ENCODE measurements at places on chromosomes 16 and 17. TPM values are rescaled to one million over a fixed set of nuclear protein-coding genes. Genes with fewer than 3 reads are reported as not detected.

GRCh38 chr16:11232852-11233726 lies 22.9 kb downstream of the SOCS1 start:
- no peak for DNase-seq

DNA sequence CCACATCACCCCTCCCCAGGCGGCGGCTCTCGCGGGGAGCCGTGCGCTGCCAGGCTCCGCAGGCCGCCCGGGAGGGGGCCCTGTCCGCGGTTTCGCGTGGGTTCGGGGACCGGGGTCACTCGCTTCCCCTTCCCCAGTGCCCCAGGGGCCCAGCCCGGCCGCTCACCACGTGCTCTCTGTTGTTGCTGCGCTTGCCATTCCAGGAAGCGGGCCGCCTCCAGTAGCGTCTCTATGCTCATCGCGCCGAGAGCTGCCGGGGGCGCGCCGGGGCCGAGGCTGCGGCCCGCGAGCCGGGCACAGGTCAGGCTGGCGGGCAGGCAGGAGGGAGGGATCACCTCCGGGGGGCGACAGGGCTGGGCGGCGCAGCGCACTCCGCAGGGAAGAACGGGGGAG lies 390 bp downstream of the MNT start:
- no peak for DNase-seq

The GJD3 gene
- total RNA-seq, result not detected

- DNase-seq, result no peak
Observed at GRCh38 chr17:21674242-21674731, 18.0 kb upstream of the KCNJ18 start.

The GAST gene
- total RNA-seq, result not detected

The PTX4 gene
- total RNA-seq, result not detected

DNA sequence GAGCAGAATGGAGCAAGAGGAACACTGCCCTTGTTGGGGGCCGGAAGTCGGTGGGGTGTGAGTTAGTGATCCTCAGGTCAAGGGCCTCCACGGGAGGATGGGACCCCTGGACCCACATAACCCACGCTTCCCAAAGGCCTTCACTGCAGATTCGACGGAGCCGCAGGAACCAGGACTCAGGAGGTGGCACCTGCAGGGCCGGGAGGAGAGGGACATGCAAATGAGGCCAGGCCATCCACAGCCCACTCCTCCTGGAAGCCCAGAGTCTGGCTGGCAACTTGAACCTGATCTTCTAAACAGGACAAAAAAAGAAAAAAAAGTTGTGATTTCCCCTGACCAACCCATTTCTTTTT lies 299.9 kb downstream of the SOX9 start:
- no peak for DNase-seq

GRCh38 chr16:20952139-20952920 lies 51.8 kb downstream of the LYRM1 start:
- DNase-seq, result no peak

DNA sequence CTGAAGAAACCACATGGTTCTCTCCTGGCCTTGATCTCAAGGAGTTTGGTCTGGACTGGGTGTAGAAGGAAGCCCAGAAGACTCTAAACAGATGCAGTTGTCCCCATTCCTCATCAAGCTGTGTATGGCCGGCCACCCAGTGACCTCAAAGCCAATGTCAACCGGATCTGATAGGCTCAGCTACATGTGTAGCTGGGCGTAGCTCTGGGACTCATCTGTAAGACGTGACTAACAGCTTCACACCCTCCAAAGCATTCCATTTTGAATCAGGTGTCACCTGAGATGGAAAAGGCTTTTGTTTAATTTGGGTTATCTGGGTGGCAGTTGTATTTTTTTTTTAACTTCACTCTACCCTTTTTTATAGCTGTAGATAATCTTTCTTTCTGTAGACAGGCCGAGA lies 130.4 kb downstream of the ABCC12 start:
- no peak for DNase-seq

DNA sequence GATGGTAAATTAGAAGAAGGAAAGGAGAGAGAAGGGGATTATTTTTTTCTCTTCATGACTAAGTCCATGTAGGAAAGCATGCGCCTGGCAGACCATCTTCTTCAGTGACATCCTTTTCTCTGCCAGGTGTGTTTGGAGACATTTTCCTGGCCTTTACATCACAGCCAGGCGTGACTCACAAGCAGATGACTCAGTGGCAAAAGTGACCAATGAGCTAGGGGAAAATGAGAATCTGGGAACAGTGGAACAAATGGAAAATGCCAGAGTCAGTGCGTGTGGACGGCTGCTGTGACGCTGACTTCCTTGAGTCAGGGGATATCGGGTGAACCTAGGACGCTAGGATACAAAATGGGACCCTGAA lies 9.4 kb downstream of the KIAA0513 start:
- peak; percentile 44 for DNase-seq

DNA sequence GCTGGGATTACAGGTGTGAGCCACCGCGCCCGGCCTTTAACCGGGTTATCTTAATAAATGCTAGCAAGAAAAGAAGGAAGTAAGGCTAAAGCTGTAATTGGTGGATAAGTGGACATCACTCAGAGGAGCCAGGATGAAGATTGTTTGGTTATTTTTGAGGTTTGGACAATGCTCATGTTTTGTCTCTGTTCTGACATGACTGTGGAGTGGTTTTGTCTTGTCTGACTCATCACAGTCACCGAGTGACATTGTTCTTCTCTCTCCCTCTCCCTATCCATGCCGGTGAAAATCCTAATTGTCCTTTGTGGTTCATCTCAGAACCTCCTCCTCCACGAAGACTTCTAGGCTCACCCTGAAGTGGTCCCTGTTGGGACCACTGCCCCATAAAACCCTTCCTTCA lies 23.5 kb upstream of the GRIN2A start:
- no peak for DNase-seq

- DNase-seq, result no peak
Observed at GRCh38 chr16:81842564-81843242, 63.6 kb downstream of the PLCG2 start.

GRCh38 chr16:57358527-57359095 lies at the start of gene CCL22:
Gene CCL22, plus strand, starts transcription at chr16:57358783. Its CDS starts 34 bp downstream, at chr16:57358817.
- DNase-seq, result no peak

GRCh38 chr16:89779231-89779908 lies 37.1 kb downstream of the FANCA start:
- no peak for DNase-seq

The NEUROD2 gene
- 0.06 TPM for total RNA-seq

DNA sequence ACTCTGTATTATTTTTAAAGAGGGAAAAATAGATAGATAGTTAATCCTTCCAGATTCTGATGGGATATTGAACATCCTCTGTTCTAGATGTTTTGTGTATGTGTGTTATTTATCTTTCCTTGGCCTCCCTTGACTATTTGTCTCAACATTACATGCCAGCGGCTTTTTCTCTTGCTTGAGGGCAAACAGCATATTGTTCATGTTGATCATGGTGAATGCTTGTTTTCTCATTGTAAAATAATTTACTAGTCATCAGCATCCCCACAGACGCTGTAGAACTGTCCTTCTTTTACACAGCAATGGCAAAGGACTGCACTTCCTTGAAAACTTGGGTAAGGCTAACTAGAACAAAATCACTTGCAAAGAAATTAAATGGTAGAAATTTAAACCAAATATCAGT lies 1376.4 kb upstream of the GOT2 start:
- no peak for DNase-seq

DNA sequence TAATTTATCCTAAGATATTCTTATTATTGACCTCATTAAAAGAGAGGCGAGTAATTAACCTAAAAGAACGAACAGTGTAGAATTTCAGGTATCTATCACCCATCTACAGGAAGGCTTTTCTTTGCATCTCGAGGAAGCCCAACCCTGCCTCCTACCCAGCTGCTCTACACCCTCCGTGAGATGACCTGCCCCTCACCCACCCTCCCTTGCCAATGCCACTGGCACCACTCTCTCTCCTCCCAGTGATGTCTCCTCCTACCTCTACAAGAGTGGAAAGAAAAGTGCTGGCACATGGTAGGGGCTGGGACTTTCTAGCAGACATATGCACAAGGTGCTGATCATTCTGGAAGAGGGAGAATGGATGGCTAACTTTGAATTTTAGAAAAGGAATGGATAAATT lies 22.9 kb upstream of the FOXJ1 start:
- DNase-seq, result no peak

GRCh38 chr17:74147056-74147835 lies 56.2 kb upstream of the RPL38 start:
- DNase-seq, result no peak

- DNase-seq, result no peak
Observed at GRCh38 chr17:1107777-1108477, 71.9 kb downstream of the ABR start.

The HLF gene
- 15.4 TPM for total RNA-seq

DNA sequence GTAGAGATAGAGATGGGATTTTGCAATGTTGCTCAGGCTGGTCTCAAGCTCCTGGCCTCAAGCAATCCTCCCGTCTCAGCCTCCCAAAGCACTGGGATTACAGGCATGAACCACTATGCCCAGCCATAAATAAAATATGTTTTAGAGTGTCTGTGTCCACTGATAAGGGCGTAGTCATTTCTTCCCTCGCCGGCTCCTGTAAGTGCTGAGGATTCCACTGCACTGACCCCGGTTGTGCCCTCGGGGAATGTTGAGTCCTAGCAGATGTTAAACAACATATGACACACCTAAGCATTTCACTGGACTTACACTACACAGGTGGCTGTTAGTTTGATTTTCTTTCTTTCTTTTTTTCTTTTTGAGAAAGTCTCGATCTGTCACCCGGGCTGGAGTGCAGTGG lies 5.6 kb upstream of the SHMT1 start:
- DNase-seq, result no peak
